Foreskin keratinocyte (primary cell): ENCODE measurements at places on chromosomes 7 and 10. TPM values are rescaled to one million over a fixed set of nuclear protein-coding genes. Genes with fewer than 3 reads are reported as not detected.

PRKCQ gene
- 4.1 and 4.3 TPM in 2 replicates for polyA plus RNA-seq

TWIST1 gene
- 0.06 and 0.31 TPM in 2 replicates for polyA plus RNA-seq

PON1 gene
- polyA plus RNA-seq, result not detected in 2 replicates

CELF2 gene
- 1.9 and 2.4 TPM in 2 replicates for polyA plus RNA-seq

ING3 gene
- 4.8 and 5.5 TPM in 2 replicates for polyA plus RNA-seq

CDC14C gene
- polyA plus RNA-seq, result not detected in 2 replicates

CADPS2 gene
- 0.16 and 0.29 TPM in 2 replicates for polyA plus RNA-seq

GNAT3 gene
- not detected in 2 replicates for polyA plus RNA-seq

PHYHIPL gene
- 0.02 TPM in 1 of 2 replicates, not detected in the other for polyA plus RNA-seq

VTI1A gene
- polyA plus RNA-seq, result 6.5 and 7.7 TPM in 2 replicates

TRIM4 gene
- polyA plus RNA-seq, result 8.4 and 9.1 TPM in 2 replicates

ANKRD7 gene
- polyA plus RNA-seq, result 0.38 and 0.86 TPM in 2 replicates

PON3 gene
- 1.6 and 2.6 TPM in 2 replicates for polyA plus RNA-seq

NCF1 gene
- 0.34 and 0.36 TPM in 2 replicates for polyA plus RNA-seq

PIK3AP1 gene
- polyA plus RNA-seq, result 0.01 TPM in 1 of 2 replicates, not detected in the other

CLIP2 gene
- polyA plus RNA-seq, result 5.4 and 5.7 TPM in 2 replicates

LAMB4 gene
- polyA plus RNA-seq, result 0.02 and 0.04 TPM in 2 replicates

COL1A2 gene
- polyA plus RNA-seq, result 0.37 and 1.4 TPM in 2 replicates

C7orf33 gene
- polyA plus RNA-seq, result not detected in 2 replicates

DTX2 gene
- 38.6 and 41.0 TPM in 2 replicates for polyA plus RNA-seq

SFTPA1 gene
- not detected in 2 replicates for polyA plus RNA-seq

SEC61A2 gene
- polyA plus RNA-seq, result 4.6 and 5.0 TPM in 2 replicates

AKR1C1 gene
- 9.0 and 10.2 TPM in 2 replicates for polyA plus RNA-seq

CALML3 gene
- 4.5 and 8.0 TPM in 2 replicates for polyA plus RNA-seq

SLC26A4 gene
- polyA plus RNA-seq, result 0.01 and 0.12 TPM in 2 replicates

ASB4 gene
- polyA plus RNA-seq, result not detected in 2 replicates

AFAP1L2 gene
- polyA plus RNA-seq, result 24.2 and 24.6 TPM in 2 replicates
